NCI-H774 (cell line): ENCODE measurements at places on chromosomes 4 and X.

DNA sequence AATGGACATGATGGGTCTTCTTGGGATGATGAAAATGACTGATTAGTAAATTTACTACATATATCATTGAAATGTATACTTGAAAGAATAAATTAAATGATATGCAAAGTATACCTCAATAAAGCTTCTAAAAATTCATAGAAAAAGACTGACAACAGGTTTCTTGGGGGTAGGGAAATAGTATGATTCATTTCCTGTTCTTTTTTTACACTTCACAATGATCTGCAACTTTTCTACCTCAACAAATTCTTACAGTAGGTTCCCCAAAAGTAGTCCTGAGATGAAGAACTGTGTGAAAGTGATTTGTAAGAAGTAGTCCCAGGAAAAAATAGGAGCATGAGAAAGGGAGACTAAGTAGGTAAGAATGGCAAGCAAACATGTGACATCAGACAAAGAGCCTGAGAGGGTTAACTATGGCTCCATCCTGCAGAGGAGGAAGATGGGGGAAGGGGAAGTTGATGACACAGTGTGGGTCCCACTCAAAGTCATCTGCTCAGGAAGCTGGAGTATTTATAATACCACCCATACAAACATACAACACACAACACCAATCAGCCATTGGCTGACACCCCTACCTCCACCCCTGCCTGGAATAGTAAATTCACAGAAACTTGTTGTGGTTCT is 73.9 kb downstream of the ARHGAP6 start:
- no peak for DNase-seq

DNA sequence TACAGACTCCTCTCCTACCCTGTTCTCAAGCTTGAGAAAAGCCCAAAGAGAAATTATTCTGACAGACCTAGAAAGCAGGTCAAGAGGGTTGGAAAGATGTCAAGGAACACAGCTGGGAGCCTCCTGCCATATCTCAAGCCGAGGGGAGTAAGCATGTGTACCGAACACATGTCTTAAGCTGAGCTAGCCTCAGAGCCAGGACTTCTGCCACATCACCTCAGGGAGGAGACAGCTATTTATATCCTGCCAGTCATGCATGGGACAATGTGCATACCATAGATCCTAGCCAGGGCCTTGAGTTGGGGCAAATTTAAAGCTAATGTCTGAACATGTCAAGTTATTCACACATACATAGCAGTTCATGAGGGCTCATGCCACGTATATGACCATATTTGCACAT is 11.8 kb downstream of the TMEM31 start:
- DNase-seq, result no peak

DNA sequence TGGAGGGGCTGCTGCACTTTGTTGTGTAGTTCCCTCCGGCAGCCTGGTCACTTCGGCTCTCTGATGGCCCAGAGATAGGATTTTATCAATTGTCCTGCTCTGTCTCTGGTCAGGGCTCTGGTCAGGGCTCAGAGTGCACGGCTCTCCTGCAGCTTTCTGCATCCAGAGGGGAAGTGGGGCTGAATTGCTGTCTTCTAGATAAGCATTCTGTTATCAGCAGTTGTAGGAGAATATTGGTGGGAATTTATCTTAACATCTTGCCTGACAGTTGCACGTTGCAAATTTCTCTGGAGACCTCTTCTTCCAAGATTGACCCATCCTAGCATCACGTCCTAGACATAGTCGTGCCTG is 62.8 kb downstream of the FAM193A start:
- DNase-seq, result no peak

DNA sequence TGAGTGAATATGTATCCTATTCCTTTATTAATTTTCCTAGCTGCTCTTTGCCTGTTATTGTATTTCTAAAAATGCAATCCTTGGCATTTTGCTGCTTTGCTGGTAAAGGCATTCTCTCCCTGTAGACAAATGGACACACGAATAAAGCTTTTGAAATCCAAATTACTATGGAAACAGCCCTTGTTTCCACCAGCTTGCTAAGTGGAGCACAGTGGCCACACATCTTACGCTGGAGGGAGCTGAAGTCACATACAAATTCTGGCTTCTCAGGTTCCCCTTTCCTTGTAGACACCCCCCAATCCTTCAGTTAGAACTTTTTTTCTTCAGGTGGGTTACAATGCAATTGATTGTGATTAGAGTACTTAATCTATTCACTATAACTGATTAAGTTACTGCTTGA is 66.2 kb downstream of the AGA start:
- no peak for DNase-seq

DNA sequence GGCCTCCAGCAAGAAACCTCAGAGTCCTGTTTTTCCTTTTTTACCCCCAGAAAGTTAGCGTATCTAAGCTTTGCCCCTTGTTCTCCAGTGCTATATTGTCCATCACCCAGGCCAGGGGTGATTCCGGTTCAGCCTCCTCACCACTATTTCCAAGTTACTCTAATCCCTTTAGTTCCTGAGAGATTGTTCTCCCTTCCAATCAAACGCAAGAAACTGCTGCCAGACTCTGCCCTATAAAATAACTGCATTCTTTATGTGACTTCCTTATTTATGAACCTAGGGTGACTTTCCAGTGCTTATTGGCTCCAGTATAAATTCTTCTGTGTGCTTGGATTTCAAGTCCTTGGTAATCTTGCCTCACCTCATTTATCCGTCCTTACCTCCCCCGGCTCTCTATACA is 65.7 kb downstream of the CLCN5 start:
- no peak for DNase-seq
